ENCODE measurements at places on chromosomes 6 and 20. TPM values are rescaled to one million over a fixed set of nuclear protein-coding genes. Genes with fewer than 3 reads are reported as not detected.

- peak; percentile 100 for DNase-seq
These were observed 72.4 kb upstream of the BACH2 start for GRCh38 chr6:90369024-90369519.

GRCh38 chr20:57638895-57639236, 18.6 kb upstream of the ZBP1 start:
- no peak for DNase-seq

DNA sequence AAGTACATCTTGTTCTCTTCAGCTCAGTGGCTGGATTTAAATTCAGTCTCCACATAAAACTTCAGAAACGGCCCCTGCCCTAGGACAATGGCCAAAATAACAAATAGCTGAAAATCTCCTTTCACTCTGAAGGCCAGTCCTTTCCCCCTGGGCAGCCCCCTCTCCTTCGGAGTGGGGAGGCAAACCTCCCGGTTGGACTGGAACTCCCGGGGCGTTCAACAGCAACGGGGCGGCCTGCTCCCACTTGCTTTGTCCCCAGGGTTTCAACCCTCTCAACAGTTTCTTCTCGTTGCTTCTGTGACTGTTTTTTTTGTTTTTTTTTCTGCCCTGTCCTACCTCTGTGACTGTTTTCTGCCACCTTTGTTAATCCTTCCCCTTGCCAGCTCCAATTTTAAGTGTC, 102.6 kb upstream of the DUSP22 start:
- DNase-seq, result no peak

DNA sequence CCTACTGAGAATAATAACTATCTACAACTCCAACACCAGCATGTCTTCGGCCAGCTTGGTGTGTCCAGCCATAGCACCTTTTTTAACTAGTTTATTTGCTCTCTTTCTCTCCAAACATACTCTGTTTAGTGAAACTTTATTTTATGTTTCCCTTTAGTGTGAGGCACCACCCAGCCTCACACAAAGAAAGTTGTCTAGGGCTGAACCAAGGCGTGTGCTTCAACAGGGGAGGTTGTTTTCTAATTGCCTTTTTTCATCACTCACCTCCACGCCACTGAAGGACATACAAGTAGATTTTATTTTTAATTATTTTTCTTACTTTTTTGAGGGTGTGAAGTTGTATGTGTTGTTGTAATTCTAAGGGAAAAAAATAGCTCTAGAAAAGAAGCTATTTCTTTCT, 125.6 kb upstream of the MARCKS start:
- DNase-seq, result no peak

WFDC2 gene
- total RNA-seq, result not detected

NKX2-2 gene
- not detected for total RNA-seq

DNA sequence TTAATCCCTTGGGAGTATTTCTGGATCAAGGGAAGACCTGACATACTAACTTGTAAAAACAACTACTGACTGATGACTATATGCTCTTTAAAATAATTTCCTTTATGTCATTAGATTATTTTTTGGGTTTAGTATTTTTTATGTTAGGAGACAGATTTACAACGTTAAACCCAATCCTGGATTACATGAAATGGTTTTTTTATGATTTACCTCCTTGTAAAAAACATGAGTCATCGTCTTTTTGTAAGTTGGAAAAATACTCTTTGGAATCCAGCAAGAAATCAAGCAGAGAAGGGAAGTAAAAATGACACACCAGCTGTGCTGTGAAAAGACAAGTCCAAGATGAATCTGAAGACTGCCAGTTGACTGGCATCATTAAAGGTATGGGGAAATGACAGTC, 6.7 kb downstream of the STK4 start:
- DNase-seq, result no peak

Data from fibroblast of lung (primary cell).